T-helper 22 cell (primary cell): ENCODE measurements at places on chromosomes 5 and 9.

DNA sequence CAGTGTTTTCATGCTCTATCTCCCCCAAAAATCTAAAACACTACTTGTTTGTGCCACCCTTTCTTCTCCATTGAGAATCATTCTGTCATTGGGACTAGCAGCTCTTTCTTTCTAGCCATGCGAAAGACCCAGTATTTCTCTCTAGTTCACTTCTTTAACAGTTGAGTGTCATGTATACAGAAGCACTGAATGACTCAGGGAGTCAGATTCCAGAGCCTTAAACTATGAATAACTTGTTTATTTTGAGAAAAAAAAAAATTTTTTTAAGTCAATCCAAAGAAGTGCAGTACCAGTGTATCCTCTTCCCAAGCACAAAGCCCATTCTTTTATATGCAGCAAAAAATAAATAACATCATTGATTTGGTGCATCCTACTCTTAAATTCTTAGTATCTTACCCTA is 415.4 kb upstream of the GRAMD2B start:
- no peak for DNase-seq

DNA sequence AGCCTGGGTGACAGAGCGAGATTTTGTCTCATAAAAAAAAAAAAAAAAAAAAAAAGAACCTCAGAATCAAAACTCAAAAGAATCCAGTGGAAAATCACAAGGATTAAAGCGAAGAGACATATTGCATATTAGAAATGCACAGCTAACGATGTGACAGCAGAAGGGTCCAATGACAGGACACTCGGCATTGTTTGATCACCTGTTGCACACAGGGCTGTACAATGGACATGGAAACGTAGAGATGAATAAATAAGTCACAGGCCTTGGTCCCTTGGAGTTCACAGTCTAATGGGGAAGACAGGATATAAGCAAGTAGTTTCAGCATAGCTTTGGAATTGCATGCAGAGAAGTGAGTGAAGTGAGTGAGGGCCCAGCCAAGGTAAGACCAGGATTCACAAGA is 25.9 kb upstream of the PIK3R1 start:
- no peak for DNase-seq

GRCh38 chr9:131980267-131981016 is 99.2 kb downstream of the MED27 start:
- no peak for DNase-seq

DNA sequence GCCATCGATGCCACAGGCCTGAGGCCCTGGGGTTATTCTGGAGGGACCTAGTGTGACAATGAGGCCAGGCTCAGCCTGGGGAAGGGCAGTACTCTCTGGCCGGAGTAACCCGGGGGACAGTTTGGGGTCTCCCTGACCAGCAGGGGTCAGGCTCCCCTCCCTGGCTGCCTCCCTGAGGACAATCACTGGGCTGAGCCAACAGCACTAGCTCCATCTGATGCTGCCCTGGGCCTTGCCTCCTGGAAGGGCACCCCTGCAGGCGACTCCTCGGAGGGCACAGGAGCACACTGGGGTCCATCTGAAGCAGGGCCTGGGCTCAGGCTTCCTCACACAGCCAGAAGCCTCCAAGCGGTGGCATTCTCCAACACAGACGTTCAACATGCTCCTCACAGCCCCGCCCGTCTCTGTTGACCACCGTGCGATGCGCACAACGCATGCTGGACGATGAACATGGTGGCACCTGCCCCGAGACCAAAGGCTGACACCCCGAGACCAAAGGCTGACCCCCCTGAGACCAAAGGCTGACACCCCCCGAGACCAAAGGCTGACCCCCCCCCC is 68.3 kb downstream of the ADAMTS2 start:
- DNase-seq: no peak
